Large intestine (tissue), 12 donors: ENCODE measurements at places on chromosomes 3 and 15. TPM values are rescaled to one million over a fixed set of nuclear protein-coding genes. Genes with fewer than 3 reads are reported as not detected.

DNA sequence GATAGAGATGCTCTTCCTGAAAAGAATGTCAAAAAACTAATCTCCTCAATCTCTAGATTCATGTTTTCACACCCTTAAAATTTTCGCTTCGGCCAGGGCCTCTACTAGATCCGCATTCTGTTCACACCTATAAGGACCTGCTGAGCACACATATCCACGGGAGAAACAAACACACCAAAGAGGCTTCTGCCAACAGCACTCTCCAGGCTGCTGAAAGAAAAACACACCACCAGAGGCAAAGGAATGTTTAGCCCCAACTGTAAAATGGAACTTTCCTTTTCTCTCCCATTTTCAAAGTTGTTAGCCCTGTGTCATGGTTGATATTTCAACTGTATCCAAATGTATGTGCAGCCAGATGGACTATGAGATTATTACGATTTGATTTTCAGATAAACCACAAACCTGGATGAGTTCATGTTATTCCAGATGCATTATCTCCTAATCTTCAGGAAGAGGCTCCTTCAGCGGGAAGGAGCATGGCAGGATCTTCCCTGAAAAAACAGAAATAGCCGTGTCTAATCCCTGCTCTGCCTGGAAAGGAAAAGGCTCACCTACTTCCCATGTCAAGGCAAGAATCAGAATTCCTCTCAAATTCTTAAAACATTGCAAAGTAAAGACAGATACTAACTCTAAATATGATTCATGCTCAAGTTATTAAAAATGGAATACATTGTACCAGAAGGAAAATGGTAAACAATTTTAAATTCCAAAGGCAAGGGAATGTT, 442.7 kb upstream of the NR2F2 start:
- DNase-seq: no peak

MTFMT gene
- 14.4 TPM for polyA plus RNA-seq

- no peak for DNase-seq
Observed at GRCh38 chr15:67136802-67137201, 71.4 kb downstream of the SMAD3 start.

DNA sequence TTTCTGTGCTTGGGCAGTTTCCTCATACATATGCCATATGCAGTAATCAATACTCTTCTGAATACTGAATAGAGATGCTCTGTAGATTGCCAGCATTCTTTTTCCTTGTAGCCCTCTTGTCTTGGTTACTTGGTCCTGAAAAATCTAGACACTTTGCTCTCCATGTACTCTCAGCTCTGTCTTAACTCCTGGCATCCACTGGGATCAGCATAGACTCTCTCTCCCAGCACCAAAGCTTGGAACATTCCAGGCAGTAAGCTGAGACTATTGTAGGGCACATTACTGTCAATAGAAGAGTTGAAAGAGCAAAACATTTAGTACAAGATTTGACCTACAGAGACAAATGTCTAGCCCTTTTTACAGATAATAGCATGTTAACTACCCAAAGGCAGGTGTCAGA, 1100.3 kb downstream of the TBL1XR1 start:
- no peak for DNase-seq

CYP19A1 gene
- 8.3 TPM for polyA plus RNA-seq

CKMT1A gene
- 13.0 TPM for polyA plus RNA-seq

- DNase-seq: no peak
Observed at GRCh38 chr15:94235041-94235440, 3.7 kb downstream of the MCTP2 start.
